Activated CD8-positive, alpha-beta T cell treated with anti-CD3 and anti-CD28 coated beads, Interleukin-2, amount 10 ng/mL, durations not matched to agents 7 days and 5 days (primary cell): ENCODE measurements at places on chromosomes 6 and 20. TPM values are rescaled to one million over a fixed set of nuclear protein-coding genes. Genes with fewer than 3 reads are reported as not detected.
A peak's percentile ranks its signal among the peaks of the same experiment; 100 is the strongest.

FAM83B gene
- total RNA-seq: not detected

TULP4 gene
- 29.6 TPM for total RNA-seq

MEP1A gene
- total RNA-seq: not detected

CEBPB gene
- 32.0 TPM for total RNA-seq

ADTRP gene
- 0.63 TPM for total RNA-seq

AGPAT1 gene
- 46.6 TPM for total RNA-seq

COL21A1 gene
- total RNA-seq: not detected

LHFPL5 gene
- total RNA-seq: not detected

SAMD3 gene
- 22.1 TPM for total RNA-seq

NRSN1 gene
- total RNA-seq: not detected

SPDEF gene
- not detected for total RNA-seq

RAET1L gene
- total RNA-seq: not detected

IPCEF1 gene
- total RNA-seq: 22.6 TPM

ARMC12 gene
- total RNA-seq: 0.37 TPM

SULF2 gene
- total RNA-seq: 0.70 TPM

HLA-DQB1 gene
- 15.1 TPM for total RNA-seq

GRCh38 chr20:61991476-61991875 lies 74.2 kb downstream of the TAF4 start:
- DNase-seq: no peak

DNA sequence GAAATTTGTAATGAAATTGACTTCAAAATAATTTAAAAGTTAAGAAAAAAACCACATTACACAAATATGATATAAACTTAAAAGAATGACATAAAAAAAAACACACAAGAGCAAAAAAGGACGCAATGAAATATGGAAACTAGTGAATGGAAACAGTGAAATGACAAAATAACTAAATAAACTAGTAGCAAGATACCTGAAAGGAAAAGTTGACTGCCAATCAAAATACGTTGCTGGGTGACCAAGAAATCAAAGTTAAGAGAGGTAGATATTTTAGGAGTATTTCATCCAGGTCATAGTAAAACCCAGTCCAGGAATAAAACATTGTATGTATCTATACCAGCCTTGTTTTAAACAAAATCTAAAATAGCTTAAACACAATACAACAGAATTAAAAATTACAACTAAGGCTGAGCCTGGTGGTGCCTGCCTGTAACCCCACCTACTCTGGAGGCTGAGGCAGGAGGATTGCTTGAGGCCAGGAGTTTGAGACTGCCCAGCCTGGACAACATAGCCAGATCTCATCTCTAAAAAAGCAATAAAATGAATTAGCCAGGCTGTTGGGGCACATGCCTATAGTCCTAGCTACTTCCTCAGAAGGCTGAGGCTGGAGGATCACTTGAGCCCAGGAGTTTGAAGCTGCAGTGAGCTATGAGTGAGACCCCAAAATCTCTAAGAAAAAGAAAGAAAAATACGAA lies 22.0 kb downstream of the C6orf15 start:
- no peak for DNase-seq

DNA sequence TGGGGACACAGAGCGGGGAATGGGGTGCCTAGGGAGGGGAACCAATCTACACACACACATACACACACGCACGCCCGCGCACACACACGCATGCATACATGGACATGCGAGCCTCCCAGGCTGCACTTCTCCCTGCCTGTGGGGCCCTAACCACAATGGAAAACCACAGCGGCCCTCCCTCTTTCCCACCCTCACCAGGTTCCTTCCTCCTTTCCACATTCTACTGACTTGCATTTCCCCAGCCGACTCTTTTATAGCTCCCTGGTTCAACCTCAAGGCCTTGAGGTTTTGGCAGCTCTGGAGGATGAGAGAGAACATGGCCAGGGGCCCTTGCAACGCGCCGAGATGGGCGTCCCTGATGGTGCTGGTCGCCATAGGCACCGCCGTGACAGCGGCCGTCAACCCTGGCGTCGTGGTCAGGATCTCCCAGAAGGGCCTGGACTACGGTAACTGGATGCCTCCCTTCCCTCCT lies at the start of gene BPI:
Gene BPI, plus strand, starts transcription at position 249 of the 472 bp plus-strand sequence. Its CDS starts 68 bp downstream, at position 317.
- DNase-seq: no peak

DNA sequence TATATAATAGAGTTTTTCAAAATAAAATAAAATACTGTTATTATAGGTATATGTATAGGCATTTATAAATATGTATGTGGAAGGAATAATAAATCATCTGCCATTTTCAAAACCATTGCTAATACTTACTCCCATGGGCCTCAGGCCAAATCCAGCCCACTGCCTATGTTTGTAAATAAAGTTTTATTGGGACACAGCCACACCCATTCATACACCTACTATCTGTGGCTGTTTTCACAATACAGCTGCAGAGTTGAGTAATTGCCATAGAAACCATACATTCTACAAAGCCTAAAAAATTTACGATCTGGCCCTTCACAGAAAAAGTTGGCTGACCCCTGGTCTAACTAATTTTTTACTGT lies 9.5 kb downstream of the ALDH5A1 start:
- no peak for DNase-seq

GRCh38 chr20:33658510-33658909 lies 3.6 kb upstream of the C20orf144 start:
- DNase-seq: no peak

- peak; percentile 76 for DNase-seq
These were observed 2.0 kb upstream of the PLCG1 start for GRCh38 chr20:41135187-41135887.

DNA sequence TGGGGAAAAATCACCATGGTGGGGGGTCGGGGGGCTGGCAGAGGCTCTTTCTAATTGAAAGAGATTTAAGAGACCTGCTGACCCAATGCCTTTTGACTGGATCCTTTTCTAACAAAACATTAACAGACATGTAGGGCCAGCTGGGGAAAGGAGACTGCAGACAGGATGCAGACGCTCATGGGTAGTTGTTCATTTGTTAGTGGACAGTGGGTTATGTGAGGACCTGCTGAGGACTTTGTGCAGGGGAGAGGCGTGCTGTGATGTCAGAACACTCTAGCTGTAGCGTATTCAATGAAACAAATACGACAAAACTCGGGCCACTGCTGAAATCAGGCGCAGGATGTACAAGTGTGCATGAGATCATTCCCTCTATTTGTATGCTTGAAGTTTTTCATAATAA lies 1.2 kb downstream of the IP6K3 start:
- DNase-seq: no peak

- peak; percentile 30 for DNase-seq
These were observed 201.4 kb downstream of the PREX1 start for GRCh38 chr20:48626226-48626937.

GRCh38 chr20:16955971-16956370 lies 207.8 kb downstream of the OTOR start:
- no peak for DNase-seq

DNA sequence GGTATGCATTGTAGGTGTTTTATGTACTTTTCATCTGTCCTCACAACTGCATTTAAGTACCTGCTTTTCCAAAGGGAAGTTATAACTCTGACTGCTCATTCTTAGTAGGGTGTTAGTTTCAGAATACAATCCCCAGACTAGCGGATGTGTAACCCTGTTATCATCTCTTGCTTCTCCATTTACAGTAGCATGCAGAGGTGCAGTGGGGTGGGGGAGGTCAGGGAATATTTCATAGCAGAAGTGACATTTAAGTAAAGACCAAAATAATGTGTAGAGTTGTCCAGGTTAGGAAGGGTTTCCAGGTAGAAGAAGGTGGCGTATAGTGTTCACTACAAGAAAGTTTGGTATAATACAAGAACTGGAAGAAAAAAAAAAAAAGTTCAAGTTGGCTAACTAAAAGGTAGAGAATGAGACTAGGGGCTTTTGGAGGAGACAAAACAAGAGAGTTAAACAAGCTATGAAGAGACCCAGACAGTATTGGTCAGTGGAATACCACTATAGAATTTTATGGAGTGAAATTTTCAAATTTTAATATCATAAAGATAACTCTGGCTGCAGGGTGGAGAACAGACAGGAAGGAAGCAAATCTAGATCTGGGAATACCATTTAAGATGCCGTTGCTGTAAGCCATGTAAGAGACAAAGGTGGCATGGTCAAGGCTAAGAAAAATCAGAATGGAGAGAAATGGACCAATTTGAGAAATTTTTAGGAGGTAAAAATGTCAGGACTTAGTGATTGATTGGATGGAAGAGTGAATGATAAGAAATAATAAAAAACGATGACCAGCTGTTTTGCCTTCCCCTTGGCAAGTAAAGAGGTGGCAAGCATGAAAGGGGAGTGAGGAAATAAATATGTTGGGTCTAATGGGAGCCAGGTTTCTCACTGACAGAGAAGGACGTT lies 2.2 kb upstream of the AHI1 start:
- no peak for DNase-seq

- DNase-seq: no peak
These were observed 156.1 kb downstream of the F13A1 start for GRCh38 chr6:6164367-6164766.

- no peak for DNase-seq
These were observed 96.6 kb upstream of the B3GAT2 start for GRCh38 chr6:71053475-71053874.

- DNase-seq: peak; percentile 41
These were observed 377.6 kb downstream of the ESR1 start for GRCh38 chr6:152184917-152185574.

- DNase-seq: no peak
These were observed 214.5 kb downstream of the TBX18 start for GRCh38 chr6:84549917-84550316.

- DNase-seq: no peak
These were observed 22.8 kb upstream of the CCN6 start for GRCh38 chr6:112030961-112031660.

- no peak for DNase-seq
These were observed 542 bp downstream of the FGD2 start for GRCh38 chr6:37005827-37006567.

- DNase-seq: no peak
These were observed 178.5 kb downstream of the ARID1B start for GRCh38 chr6:156955494-156956183.
